Stimulated activated CD4-positive, alpha-beta T cell treated with anti-CD3 and anti-CD28 coated beads, TNF-alpha, amount 100 ng/mL, for 24 hours (primary cell): ENCODE measurements at places on chromosomes 2 and 18.
A peak's percentile ranks its signal among the peaks of the same experiment; 100 is the strongest.

GRCh38 chr2:144650907-144651306 lies 131.0 kb upstream of the ZEB2 start:
- DNase-seq: no peak

GRCh38 chr18:393574-393957 lies 106.9 kb downstream of the COLEC12 start:
- no peak for DNase-seq

DNA sequence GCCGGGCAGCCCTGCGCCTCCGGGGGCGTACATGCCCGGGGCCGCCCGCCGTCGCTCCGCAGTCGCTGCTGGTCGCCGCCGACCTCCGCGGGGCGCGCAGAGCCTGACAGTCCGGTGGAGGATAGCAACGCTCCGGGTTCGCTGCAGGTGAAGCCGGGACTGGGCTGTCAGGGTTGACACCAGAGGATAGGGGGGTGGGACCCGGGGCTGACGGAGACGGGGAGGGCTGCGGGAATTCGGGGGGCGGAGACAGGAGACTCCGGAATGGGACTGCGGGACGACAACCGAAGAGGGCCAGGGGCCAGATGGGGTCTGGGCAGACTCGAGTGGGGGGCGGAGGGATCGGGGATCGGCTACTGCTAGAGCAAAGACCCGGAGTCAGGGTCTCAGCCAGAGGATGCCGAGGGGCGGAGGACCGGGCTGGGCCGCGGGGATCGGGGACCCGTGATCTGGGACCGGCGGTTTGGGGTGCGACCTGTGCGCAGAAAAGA lies 403 bp downstream of the TMEM127 start:
- DNase-seq: peak; percentile 25

- DNase-seq: no peak
Measured at GRCh38 chr2:173793709-173794565, 171.2 kb downstream of the SP3 start.

DNA sequence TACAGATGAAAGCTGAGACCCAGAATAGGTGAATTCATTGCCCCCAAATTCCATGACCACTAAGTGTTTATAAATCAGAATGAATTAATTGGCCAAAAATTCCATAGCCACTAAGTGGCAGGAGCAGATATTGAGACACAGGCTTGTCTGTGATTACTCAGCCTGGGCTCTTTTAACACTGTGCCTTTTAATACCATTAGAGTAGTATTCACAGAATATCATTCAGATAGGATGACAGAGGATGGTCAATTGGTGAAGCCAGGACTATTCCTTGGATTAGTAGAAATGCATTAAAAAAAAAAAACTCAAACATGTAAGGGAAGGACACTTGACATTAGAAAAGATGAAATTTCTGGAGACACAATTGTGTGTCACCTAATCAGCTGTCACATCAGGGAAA lies 698.6 kb downstream of the DCC start:
- no peak for DNase-seq

DNA sequence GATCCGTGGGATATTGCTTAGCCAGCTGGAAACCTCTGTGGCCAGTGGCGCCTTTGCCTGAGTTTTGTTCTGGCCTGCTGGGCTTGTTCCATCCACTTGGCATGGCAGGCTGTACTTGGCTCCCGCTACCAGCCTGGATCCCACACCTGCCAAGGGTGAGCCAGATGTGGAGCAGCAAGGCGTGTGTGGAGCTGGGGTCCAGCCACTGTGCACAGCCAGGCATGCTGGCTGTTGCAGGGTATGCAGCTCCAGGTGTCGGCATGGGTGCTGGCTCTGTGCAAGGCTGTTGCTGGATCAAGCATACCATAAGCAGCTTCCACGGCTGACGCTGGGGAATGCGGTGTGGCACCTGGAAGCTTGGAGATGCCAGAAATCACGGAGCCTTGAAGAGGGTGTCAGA lies 34.5 kb downstream of the PTPN4 start:
- DNase-seq: no peak

- no peak for DNase-seq
Measured at GRCh38 chr18:55115606-55116005, 156.3 kb upstream of the CCDC68 start.

GRCh38 chr2:60554074-60554645 lies 706 bp upstream of the BCL11A start:
- no peak for DNase-seq

DNA sequence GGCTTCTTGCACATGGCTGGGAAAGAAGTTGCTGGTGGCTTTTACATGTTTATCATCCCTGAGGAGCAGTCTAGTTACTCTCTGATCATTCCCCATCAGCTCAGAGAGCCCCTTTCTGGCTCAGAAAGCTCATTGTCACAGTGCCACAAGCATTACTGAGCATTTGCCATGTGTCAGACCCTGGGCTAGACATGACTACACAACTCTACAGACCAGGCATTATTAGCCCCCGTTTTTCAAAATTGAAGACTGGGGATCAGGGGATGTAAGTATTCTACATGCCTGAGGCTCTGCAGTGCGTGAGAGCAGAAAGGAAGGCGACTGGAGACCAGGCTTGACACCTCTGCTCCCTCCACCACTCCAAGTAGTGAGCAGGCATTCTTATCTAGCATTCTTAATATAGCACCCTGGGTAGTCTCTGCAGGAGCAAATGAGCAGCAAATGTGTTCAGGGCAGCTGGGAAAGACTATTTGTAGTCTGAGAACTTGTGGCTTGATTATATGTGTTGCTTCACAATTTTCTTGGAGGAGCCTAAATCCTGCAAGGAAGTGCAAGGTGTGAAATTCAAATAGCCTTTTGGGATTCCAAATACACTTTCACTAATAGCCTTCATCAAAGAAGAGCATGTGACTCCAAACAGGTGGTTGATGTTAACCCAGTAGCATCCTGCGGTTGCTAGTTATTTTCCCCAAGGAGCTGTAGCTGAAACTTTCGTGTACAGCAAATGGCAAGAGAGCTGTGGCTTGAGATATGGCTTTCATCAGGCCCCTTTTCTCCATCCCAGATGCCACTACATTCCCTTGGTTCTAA lies 143.2 kb downstream of the DDX1 start:
- no peak for DNase-seq

DNA sequence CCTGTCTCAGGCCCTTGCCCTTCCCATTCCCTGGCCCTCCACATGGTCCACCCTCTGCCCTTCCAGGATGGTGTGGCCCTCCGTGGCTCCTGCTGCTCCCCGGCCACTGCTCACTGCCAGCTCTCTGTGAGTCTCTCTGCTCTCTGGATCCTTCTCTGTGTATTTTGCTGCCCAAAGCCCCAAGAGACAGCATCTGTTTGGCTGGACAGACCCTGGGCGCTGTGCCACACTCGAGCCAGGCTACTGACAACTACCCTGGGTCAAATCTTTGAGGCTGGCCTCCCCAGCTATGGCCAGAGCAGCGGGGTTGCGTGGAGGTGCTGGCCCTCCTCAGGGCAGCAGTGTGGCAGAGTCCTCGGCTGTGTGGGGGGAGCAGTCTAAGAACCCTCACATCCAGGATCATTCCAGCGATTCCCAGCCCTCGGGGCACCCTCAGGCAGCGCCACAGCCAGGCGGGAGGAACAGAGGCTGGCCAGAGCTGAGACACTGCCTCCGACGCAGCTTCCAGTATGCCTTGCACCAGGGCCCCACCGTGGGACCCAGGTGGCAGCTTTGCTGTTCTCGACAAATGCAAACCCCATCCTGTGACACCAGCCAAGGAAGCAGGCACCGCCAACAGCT lies 139.4 kb upstream of the GLI2 start:
- no peak for DNase-seq

DNA sequence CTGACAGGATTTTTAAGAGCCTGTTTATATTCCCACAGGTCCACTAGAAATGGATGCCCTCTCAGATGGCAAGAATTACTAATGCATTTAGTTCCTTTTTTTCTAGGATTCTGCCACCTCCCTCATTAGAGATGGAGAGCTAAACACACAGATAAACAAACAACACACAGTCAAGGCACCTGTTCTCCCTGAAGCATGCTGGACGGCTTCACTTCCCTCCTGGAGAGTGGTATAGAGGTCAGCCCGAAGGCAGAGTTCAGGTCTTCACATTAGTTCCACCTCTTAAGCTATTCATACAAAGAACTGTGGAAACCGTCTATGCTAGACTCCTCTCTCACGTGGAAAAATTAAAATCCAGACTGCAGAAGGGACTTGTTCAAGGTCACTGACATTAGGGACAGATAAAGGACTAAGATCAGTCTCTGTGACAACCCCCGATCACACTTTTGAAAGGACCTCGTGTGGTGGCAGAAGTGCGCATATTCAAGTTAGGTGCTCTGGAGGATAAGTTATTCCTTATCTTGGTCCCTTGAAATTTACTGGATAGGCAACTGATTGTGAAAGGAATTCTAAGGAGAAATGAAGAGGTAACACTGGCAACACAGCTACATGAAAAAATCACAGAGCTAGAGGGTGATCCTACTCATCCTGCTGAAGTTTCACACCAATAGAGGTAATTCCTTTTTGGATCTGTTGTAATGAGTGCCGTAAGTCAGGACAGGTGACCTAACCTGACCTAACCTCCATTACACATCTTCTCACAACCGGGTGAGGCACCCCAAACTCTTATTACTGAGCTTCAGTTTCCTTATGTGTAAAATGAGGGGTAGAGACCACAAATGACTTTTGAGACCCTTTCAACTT lies 75.1 kb downstream of the SPRED2 start:
- no peak for DNase-seq

DNA sequence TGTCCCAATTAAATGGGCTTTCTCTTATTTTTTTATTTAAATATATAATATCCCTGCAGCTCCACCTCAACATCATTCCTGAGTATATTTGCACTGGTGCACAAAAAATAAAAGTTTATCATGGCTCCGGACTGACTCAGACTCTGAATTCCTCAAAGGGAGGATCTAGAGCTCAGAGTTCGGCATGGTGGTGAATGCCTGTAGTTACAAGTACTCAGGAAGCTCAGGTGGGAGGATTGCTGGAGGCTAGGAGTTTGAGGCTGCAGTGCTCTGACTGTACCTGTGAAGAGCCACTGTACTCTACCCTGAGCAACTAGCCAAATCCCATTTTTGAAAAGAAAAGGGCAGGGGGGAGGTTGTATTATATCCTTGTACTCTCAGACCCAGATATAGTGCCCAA lies 52.8 kb upstream of the NRXN1 start:
- DNase-seq: no peak

DNA sequence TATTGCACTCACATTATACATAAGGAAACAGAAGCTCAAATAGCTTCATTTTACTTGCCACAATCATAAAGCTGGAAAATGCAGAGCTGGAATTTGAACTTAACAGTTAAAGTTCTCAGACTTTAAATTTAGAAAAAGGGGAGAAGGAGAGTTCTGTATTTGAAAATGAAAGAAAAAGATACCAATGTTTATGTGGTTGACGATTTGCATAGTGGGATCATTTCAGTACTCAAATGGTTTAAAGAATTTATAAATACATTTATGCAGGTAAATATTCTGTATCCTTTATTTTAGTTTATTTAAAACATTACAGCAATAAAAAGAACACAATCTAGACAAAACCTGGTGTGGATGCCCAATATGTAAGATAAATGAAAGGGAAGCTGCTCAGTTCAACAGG lies 25.5 kb upstream of the STAT4 start:
- no peak for DNase-seq

GRCh38 chr2:236657801-236658200 lies 88.2 kb downstream of the ACKR3 start:
- no peak for DNase-seq

- no peak for DNase-seq
Measured at GRCh38 chr18:76274468-76275289, 220.4 kb downstream of the ZNF516 start.

DNA sequence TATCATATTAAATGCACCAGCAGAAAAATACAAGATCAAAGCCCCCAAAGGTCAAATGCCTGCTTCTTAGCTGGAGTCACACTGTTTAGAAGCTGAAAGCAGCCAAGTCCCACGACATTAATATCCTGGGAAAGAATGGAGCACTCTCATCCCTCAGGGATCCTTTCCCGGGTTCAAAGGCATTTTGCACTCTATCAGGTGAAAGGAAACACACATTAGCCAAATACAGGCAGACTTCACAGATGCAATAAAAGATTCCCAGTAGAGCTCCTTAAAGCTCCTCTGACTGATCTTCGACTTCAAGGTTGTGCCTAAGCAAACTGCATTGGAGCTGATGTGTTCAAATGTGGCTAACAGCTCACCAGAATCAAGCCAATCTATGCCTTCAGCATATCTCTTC lies 158.4 kb downstream of the RNF152 start:
- no peak for DNase-seq

DNA sequence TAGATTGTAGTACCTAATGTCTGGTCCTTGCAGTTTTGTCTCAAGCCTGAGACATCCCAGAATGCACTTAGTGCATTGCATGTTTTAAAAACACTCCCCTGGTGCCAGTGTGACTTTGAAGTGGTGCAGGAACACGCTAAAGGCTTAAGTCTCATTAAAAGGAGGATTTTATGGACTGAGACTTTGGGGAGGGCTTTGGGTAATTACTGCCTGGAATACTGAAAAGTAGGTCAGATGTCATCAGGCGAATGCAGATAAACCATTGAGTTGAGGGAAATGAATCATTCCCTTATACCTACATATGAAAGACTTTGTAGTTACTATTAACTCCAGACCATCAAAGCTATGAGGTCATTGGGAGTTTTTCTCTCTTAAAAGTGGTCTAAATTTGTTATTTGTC lies 3.0 kb upstream of the OSBPL1A start:
- DNase-seq: no peak

- no peak for DNase-seq
Measured at GRCh38 chr2:232362174-232362900, 16.2 kb upstream of the ALPP start.

DNA sequence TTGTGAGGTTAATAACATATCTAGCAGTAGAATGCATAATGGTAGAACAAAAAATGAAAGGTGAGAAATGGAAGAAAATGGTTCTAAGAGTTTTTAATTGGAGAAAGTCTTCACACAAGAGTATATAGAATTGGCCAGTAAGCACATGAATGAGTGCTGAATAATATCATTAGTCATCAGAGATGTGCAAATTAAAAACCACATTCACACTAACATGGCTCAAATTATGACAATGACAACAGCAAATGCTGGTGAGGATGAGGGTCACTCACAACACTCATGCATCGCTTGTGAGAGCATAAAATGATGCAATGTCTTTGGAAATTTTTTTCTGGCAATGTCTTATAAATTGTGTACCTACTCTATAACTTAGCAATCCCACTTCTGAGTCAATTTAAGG lies 1355.4 kb upstream of the ACVR2A start:
- no peak for DNase-seq

GRCh38 chr18:60446821-60447220 lies 74.2 kb upstream of the MC4R start:
- no peak for DNase-seq

GRCh38 chr2:144950899-144951560 lies 431.1 kb upstream of the ZEB2 start:
- DNase-seq: no peak

GRCh38 chr2:72090781-72091482 lies 56.7 kb downstream of the CYP26B1 start:
- no peak for DNase-seq
